DMS79 treated with DMSO at 0.1 percent for 48 hours (cell line): ENCODE measurements at places on chromosomes 1 and 21.

GRCh38 chr1:37464443-37464842 is 9.9 kb upstream of the ZC3H12A start:
- no peak for DNase-seq

DNA sequence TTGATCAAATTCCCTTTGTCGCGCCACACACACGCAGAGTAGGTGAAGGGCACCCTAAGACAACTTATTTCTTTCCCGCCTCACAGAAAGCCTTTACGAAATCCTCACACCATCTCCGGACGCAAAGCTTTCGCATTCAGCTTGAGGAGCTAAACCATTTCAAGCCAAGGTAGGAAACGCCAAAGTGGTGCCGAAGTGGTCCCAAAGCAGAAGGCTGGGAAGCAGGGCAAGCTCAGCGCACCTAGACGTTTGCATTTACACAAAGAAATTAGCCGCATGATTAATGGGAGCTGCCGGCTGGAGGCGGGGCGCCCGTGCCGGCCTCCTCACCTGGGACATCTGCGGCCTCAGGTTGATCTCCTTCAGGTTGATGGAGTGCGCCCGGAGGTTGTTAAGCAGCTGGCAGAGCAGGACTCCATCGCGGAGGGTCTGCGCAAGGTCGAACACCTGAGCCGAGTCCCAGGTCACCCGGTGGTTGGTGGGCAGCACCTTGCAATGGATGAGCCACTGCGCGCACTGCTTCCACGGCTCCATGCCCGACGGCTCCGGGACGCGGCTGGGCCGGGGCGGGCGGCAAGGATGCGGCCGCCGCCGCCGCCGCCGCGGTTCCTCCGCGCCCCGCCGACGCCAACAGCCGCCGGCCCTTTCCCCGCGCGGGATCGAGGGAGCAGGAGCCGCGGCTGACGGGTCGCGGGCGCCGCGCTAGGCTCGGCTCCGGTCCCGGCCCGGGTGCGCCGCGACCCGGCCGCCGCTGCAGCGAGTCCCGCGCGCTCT is 457 bp downstream of the VAV3 start:
- peak; percentile 53 for DNase-seq

DNA sequence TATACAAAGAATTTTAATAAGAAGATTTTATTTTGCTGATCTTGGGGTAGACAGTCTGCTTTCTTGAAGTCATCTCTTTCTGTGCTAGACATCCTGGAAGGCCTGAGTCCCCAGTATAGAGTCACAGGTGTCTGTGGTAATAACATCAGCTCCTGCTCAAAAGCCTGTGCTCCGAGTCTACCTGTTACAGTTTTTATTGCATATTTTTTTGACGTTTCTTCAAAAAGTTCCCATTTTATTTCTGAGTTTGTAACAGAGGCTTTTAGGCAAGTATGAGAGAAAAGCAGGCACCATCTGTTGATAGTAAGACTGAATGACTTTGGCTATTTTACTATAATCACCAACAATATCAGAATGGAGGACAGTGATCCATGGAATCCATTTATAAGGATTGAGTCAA is 58.0 kb upstream of the WDR26 start:
- DNase-seq = no peak

DNA sequence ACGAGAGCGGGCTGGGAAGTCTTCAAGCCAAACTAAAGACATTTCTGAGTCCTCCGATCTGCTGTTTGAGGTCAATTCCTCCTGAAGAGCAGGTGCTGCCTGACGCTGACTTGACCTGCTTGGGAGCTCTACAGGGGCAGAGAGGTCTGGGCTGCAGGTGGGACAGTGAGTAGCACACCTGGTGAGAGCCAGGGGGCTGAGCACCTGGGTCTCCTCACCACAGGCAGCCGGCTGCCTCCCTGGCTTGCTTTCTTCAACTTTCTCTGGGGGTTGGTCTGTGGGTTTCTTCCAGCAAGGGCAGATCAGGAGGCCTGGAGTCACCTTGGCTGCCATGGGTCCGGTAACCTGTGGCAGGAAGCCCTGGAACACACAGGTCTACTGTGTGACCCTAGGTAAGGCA is 107.4 kb upstream of the EDN2 start:
- no peak for DNase-seq

GRCh38 chr1:154861607-154862094 is 8.4 kb downstream of the KCNN3 start:
- DNase-seq = no peak

DNA sequence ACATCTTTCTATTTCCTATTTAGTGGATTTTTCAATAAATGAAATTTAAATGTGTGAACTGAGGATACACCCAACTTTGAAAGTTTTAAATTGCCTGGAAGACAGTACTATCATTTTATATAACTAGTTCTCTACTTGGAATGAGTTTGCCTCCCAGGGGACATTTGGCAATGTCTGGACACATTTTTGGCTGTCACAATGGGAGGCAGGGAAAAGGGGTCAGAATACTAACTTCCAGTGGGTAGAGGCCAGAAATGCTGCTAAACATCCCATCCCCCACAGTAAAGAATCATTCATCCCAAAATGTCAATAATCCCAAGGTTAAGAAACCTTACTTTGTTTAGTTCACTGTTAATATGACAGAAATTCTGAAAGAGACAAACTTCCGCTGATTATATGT is 13.2 kb upstream of the NRAS start:
- no peak for DNase-seq

- DNase-seq = no peak
These were observed 5.5 kb upstream of the RGS21 start for GRCh38 chr1:192311281-192311680.

DNA sequence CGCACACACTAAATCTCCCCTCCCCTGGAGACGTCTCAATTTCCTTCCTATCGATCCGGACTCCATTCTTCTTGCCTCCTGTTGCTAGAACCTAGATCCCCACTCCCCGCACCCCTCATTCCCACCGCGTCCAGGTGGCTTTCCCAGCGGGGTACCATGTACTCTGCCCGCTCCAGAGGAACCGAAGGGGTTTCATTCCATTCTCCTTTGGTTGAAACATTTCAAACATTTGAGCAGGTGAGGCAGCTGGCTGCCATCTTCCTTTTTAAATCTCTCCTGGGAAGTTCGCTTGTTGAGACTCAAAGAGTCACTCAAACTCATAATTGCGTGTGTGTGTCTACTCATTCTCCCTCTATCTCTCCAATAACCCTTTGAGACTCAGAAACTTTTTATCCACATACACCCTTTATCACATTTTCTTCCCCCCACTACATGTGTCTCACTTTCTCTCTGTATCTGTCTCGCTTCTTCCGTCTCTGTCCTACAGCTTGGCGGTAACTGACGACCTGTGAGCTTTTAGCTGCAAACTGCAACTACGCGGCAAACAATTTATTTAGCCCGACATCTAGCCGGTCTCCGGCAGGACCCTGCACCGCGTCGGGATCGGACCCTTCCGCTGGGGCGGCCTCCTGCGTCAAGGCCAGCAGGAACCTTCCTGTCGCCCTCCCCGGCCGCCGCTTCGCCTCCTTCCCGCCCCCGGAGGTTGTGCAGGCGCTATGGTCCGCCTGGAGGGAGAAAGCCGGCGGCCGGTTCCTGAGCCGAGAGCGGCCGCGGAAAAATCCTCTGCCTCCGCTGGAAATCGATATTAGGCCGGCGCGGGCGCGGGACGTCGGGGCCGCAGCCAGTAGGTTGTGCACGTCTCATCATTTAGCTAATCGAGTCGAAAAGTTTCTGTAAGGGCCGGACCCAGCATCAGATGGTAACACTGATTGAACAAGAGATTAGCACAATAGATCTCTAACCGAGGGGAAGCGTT is 3.0 kb upstream of the FOXD3 start:
- DNase-seq = no peak

DNA sequence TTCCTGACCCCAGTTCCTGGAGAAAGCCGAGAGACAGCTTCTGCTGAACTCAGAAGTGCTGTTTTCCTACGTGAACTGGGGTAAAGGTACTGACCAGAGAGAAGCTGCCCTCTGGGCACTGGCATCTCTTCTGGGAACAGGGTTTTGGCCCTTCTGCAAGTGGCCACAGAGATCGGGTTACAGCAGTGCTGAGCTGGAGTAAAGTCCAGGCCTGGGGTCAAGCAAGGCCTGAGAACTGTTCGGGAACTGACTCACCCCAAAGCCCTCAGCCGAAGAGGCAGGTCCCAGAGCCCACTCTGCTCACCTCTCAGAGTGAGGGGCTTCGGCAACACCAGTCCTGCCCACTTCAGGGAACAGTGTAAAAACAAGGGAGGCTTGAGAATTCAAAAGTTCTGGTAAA is 177.2 kb upstream of the RUNX1 start:
- DNase-seq = no peak

- no peak for DNase-seq
These were observed 17.2 kb downstream of the HIVEP3 start for GRCh38 chr1:41901551-41901950.

- DNase-seq = no peak
These were observed 3.0 kb downstream of the ITLN2 start for GRCh38 chr1:160951443-160952128.

DNA sequence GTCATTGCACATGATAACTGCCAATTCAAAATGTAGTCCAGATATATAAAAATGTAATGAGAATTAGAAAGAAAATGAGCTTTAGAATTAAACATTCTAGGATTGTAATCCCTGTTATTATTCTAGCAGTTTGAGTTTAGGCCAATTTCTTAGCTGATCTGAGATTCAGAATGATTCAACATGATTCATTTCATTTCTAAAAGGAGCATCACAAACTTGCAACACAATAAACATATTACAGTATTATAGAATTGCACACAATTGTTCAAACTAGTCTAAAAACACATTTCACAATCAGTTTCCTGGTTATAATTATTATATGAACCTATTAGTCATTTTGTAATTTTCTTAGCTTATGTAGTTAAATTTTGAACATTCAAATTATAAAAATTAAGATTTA is 43.3 kb upstream of the TSHB start:
- no peak for DNase-seq

DNA sequence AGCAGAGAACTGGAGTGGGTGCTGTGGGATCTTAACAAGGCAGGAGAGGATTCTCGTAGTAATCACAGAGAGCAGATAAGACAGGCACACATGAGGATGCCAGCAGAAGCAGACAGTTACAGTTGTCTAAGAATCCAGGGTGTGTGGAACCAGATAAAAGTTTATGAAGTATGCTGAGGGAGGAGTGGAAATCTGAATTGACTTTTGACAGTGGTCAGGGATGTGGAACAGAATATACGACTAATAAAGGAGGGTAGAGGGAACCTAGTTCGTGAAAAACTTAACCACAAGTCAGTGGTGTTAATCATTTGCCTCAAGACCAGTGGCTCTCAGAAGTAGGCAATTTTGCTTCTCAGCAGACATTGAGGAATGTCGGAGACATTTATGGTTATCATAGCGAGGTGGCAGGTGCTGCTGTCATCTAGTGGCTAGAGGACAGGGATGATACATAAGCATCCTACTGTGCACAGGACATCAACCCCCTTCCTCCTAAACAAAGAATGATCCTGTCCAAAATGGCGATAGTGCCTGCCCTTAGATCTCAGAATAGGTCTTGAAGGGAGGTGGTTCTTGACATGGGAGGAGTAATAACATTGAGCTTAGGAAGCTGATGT is 3.0 kb downstream of the LRRC8D start:
- no peak for DNase-seq

DNA sequence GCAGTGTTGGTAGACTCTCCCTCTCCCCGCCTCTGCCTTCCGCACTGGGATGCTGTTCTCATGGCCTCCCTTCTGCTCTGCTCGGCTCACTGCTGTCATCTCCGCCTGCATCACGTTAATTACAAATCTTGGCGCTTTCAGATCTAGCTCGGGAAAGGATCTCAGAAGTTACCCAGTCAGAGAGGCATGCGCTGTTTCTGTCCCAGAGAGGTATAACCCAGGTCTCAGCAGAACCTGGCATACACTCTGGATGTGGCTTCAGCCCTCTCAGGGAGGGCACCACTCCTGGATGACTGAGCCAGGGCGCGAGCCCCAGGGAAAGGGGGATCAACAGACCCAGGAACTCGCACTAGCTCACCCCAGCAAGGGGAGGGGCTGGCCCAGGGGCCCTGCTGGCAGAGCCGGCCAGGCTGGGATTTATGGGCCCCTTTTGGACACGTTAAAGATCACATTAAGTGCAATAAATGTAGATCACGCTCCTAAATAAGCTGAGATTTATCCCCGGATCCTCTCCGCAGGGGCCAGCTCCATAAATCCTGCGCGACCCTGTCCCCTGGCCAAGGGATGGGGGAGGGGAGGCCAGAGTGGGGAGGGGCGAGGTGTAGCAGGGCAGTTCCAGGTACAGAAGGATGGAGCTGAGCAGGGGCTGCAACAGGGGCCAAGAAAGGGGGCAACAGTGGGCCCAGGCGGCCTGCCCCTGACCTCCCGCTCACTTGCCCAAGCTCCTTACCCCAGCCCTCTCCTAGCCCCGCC is 101.3 kb upstream of the ZBTB40 start:
- no peak for DNase-seq
